ENCODE measurements at places on chromosomes 2 and 18. TPM values are rescaled to one million over a fixed set of nuclear protein-coding genes. Genes with fewer than 3 reads are reported as not detected.
A peak's percentile ranks its signal among the peaks of the same experiment; 100 is the strongest.

HOXD12 gene
- not detected for total RNA-seq

NT5DC4 gene
- not detected for total RNA-seq

PLCL1 gene
- 79.3 TPM for total RNA-seq

- DNase-seq, result no peak
- peaks cover 38% of the 10 kb centered on the region for H3K4me1 ChIP-seq
- no peaks in the 10 kb centered on the region for H3K27me3 ChIP-seq
- no peaks in the 10 kb centered on the region for H3K36me3 ChIP-seq
Measured at GRCh38 chr2:74835831-74836674, 2.1 kb downstream of the HK2 start.

DNA sequence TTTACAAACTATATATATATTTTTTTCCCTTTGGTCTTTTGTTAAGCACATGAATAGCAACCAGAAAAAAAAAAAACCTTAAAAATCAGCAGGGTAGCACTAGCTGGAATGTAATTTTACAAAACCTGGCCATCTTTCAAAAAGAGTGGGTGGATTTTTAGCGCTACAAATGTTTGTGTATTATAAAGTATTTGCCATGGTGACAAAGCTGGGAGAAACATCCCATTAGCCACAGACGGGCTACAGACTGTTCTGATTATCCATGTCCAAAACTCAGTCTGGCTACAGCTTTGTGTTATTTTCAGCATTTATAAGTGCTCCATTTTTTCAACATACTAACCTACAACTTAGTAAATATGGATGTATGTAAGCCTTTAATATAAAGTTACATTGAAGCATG, 249.5 kb upstream of the TANK start:
- DNase-seq, result no peak
- no peaks in the 10 kb centered on the region for H3K27me3 ChIP-seq
- H3K36me3 ChIP-seq, result no peaks in the 10 kb centered on the region
- H3K4me3 ChIP-seq, result no peak overlapping the region

CDCA7 gene
- total RNA-seq, result 3.1 TPM

C2orf80 gene
- not detected for total RNA-seq

DNA sequence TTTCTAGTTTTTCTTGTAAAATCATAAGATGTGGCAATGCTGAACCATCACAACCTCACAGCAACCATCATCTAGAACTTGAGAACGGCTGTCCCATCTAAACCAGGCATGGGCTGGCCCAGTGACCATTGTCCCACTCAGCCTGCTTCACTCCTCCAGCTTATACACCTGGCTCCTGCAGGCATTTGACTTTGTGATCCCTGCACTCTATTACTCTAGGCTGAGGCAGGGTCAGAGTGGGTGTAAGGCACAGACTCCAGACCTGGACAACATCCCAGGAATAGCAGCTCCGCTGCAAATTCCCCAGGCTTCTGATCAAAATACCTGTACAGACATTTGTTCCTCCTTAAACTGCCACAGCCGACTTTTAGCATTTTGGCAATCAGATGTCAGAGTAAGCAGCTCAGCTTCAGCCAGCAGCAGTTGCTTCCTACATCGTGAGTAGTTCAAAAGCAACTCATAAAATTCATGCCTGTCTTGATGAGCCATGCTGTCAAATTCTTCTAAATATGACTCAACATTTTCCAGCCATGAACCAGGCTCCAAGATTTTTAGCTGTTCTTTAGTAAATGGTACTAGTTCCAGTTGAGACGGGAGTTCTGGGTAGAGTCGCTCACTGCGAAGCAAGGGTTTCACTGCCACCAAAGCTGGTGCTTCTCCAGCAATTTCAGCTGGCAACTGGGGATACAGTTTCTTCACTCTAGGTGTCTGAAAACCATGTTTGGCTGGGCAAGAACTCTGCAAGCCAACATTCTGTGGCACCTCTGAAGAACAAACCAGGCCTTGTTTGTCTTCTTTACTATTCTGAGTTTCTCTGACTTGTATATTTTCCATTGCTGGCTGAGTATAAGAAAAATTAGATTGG, 12.8 kb downstream of the EPG5 start:
- H3K4me3 ChIP-seq, result no peak overlapping the region
- H3K36me3 ChIP-seq, result peaks cover 49% of the 10 kb centered on the region
- DNase-seq, result no peak
- H3K27ac ChIP-seq, result no peak overlapping the region

DNA sequence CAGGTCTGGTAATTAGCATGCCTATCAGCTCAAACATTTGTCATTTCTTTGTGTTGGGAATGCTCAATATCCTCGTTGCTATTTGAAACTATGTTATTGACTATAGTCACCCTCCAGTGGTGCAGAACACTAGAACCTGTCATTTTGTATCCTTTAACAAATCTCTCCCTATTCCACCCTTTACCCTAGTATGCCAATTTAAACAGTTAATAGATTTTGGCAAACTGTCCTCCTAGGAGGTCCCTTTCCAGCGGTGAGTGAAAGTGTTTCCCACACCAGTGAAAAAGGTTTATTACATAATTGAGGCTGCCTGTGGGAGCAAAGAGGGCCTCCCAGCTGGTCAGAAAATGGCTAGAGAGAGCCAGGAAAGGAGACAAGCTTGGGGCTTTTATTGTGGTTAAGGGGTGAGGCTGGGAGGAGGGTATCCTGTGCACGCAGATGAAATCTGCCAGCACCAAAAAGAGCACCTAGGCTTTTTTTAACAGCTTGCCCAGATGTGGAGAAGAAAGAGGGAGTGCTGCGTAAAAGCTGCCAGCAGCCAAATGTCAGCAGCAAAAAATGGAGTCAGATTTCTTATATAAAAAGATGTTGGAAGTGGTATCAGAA, 1.8 kb upstream of the DRC1 start:
- H3K4me1 ChIP-seq, result peaks cover 8% of the 10 kb centered on the region
- no peak for DNase-seq
- H3K4me3 ChIP-seq, result no peak overlapping the region

GRCh38 chr2:174704061-174704460, 60.2 kb downstream of the CHRNA1 start:
- H3K4me1 ChIP-seq, result no peaks in the 10 kb centered on the region
- H3K36me3 ChIP-seq, result no peaks in the 10 kb centered on the region
- DNase-seq, result no peak
- H3K27me3 ChIP-seq, result no peaks in the 10 kb centered on the region
- no peak overlapping the region for H3K4me3 ChIP-seq

- H3K4me3 ChIP-seq, result no peak overlapping the region
- no peaks in the 10 kb centered on the region for H3K4me1 ChIP-seq
- no peaks in the 10 kb centered on the region for H3K27me3 ChIP-seq
- H3K27ac ChIP-seq, result no peak overlapping the region
- no peak for DNase-seq
Measured at GRCh38 chr2:159744363-159744762, 32.1 kb downstream of the MARCHF7 start.

- no peak overlapping the region for H3K27ac ChIP-seq
- H3K27me3 ChIP-seq, result no peaks in the 10 kb centered on the region
- DNase-seq, result no peak
- no peaks in the 10 kb centered on the region for H3K36me3 ChIP-seq
- H3K4me3 ChIP-seq, result no peak overlapping the region
- no peaks in the 10 kb centered on the region for H3K4me1 ChIP-seq
Measured at GRCh38 chr2:45403036-45403435, 208.0 kb downstream of the SRBD1 start.

GRCh38 chr2:37348155-37348554, 3.7 kb downstream of the QPCT start:
- H3K36me3 ChIP-seq, result no peaks in the 10 kb centered on the region
- no peak for DNase-seq
- no peak overlapping the region for H3K4me3 ChIP-seq
- H3K27me3 ChIP-seq, result no peaks in the 10 kb centered on the region
- no peak overlapping the region for H3K27ac ChIP-seq

CCDC74A gene
- total RNA-seq, result 6.3 TPM

DNA sequence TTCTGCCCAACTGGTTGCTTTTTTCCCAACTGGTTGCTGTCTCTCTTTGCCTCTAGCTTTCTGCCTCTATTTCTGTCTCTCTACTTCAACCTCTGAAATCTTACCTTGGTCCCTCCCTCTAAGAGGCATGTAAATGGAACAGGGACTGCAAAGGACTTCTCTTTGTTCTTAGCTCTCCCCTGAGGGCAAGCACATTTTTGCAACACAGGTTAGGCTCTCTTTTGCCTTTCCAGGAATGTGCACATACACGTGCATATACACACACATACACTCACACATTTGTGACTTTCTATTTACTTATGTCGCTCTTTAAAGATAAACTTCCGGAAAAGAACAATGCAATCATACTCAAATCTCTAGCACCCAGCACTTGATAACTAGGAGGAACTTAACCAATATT, 262.6 kb upstream of the DDX18 start:
- H3K27ac ChIP-seq, result no peak overlapping the region
- H3K4me3 ChIP-seq, result no peak overlapping the region
- H3K4me1 ChIP-seq, result no peaks in the 10 kb centered on the region
- H3K27me3 ChIP-seq, result no peaks in the 10 kb centered on the region
- H3K36me3 ChIP-seq, result no peaks in the 10 kb centered on the region
- no peak for DNase-seq

- DNase-seq, result no peak
- no peaks in the 10 kb centered on the region for H3K27me3 ChIP-seq
- no peaks in the 10 kb centered on the region for H3K36me3 ChIP-seq
- peaks cover 17% of the 10 kb centered on the region for H3K4me1 ChIP-seq
- no peak overlapping the region for H3K27ac ChIP-seq
Measured at GRCh38 chr2:75047189-75047991, 88.9 kb downstream of the POLE4 start.

CXCR1 gene
- not detected for total RNA-seq

DNA sequence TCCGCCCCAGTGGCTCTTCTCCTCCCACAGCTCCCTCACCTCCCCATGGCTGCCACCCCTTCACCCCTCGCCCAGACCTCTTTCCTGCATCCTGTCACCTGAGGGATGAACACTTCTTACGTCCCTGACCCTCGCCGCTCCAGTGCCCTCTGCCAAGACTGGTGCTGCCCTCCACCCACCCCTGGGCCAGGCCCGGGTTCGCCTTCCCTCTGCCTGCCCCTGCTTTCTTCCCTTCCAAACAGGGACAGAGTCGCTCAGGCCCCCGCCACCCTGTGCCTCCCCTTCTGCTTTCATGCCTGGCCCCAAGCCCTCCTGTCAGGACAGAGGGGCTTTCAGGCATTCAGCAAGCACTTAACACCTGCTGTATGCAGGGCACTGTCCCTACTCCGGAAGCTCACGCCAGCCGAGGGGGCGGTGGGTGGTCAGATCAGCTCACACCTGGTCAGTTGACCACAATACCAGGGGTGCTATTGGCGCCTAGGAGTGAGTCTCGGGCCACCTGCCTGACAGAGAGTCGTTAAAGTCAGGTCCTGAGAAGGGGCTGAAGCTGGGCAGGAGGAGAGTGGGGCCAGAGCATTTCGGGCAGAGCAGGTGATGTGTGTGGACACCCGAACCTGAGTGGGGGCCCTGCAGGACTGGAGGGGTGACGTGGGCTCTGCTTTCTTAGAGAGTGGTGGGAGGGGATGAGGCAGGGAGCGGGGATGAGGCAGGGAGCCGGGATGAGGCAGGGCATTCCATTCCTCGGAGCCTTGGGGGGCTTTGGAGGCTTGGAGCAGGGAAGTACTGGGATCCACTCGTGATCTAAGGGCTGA, 26.0 kb upstream of the HPCAL1 start:
- H3K27ac ChIP-seq, result no peak overlapping the region
- H3K4me3 ChIP-seq, result no peak overlapping the region
- no peak for DNase-seq
- H3K36me3 ChIP-seq, result no peaks in the 10 kb centered on the region
- H3K27me3 ChIP-seq, result no peaks in the 10 kb centered on the region

TYMS gene
- 3.2 TPM for total RNA-seq

GRCh38 chr2:47056868-47057686, 98.0 kb downstream of the STPG4 start:
- H3K27ac ChIP-seq, result peak overlapping the region; percentile 79
- no peaks in the 10 kb centered on the region for H3K27me3 ChIP-seq
- H3K4me1 ChIP-seq, result peaks cover 71% of the 10 kb centered on the region
- peaks cover 40% of the 10 kb centered on the region for H3K36me3 ChIP-seq

SGPP2 gene
- total RNA-seq, result 0.42 TPM

DNA sequence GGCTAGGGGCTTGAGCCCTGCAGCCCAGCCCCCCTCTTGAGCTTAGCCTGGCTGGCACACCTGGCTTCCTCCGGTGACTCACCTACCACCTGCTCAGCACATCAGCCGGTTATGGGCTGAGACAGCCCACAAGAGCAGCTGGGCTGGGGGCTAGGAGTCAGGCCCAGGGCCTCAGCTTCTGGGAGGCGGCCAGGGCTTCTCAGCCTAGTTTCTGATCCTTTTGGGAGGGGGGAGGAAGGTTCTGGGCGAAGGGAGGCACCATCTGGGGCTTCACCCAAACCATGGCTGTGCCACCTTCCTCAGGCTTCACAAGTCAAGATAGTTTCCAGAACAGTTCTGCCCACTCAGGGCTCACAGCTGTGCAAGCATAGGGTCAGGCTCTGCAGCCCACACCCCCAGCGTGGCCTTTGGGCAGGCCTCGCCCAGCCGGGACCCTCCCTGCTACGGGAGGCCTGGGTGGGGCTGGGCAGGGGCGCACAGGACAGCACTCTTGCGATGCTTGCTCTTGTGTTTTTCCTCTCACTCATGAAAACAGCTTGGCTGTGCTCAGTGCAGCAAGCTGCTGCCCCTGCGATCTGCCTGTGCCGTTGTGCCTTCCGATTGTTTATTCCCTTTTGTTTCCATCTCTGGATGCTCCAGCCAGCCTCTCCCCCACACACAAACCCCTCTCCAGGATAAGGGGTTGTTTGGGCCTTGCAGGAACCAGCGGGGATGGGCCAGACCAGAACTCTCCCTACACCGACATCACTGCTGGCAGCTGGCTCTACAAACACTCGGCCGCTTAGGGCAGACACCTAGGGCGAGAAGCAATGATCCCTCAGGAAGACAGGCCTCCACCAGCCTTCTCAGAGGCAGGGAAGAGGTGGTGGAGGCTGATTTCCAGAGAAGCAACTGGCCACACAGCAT, 26.1 kb upstream of the SEMA4C start:
- H3K27ac ChIP-seq, result peak overlapping the region; percentile 20
- no peak for DNase-seq
- no peak overlapping the region for H3K4me3 ChIP-seq
- H3K36me3 ChIP-seq, result no peaks in the 10 kb centered on the region

DNA sequence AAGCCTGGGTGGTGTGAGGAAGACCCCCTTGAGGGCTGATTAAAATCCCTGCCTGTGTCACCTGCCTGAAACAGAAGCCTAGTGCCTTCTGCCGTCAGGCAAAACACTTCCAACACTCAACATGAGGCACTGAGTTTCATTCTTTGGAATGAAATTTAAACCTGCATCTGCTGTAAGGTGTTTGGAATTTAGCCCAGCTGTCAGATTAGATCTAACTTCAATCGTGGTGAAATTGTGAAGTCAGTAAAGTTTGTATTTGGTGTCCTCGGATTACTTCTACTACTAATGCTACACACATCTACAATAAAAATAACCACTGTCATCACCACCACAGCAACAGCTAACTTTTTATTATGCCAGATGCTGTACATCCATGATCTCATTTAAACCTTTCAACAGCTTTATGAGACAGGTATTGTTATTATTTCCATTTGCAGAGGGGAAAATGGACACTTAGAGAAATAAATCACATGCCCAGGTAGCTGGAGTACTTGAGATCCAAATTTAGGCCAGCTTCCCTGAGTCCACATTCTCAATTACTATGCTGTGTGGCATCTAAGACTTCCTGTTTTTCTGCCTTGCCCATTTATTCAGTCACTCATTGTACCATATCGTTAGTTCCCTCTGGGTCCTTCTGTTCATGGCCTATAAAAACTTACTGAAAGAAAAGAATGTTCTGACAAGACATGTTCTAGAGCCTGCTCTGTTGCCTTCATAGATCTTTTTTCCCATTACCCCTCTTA, 98.2 kb upstream of the GCFC2 start:
- H3K4me1 ChIP-seq, result no peaks in the 10 kb centered on the region
- H3K27ac ChIP-seq, result no peak overlapping the region
- H3K4me3 ChIP-seq, result no peak overlapping the region
- DNase-seq, result peak; percentile 47
- H3K27me3 ChIP-seq, result no peaks in the 10 kb centered on the region

DOK6 gene
- total RNA-seq, result 0.83 TPM
